Amygdala (tissue), 56 donors: ENCODE measurements at places on chromosomes 1 and 21.
A peak's percentile ranks its signal among the peaks of the same experiment; 100 is the strongest.

- no peak for DNase-seq
Observed at GRCh38 chr1:18093193-18093592, 14.4 kb upstream of the IGSF21 start.

DNA sequence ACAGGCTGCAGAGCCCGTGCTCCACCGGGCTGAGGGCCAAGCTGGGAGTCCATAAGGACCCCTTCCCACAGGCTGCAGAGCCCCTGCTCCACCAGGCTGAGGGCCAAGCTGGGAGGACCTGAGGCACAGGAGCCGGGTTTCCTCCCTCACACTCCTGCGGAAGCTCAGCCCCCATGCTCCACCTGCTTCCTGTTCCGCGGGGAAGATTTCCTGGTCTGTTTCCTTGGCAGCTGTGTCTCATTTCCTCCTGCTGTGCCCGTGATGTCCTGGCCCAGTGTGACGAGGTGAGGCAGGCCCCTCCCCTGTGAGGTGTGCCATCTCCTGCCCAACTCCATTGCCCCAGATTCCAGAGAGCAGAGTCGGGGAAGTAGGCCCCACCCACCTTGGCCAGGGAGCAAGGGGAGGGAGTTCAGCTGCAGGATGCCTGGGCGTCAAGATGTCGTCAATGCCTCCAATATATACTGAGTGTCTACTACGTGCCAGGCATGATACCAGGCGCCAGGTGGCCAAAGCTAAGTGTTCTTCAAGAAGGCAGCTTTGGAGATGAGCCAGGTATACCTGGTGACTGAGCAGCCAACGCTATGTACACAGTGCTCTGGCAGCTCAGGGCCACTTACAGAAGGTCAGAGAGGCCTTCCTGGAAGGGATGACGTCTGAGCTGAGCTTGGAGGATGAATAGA is 58.8 kb downstream of the NAV1 start:
- DNase-seq = no peak

GRCh38 chr1:182707122-182707521 is 22.7 kb upstream of the RGS8 start:
- peak; percentile 19 for DNase-seq

DNA sequence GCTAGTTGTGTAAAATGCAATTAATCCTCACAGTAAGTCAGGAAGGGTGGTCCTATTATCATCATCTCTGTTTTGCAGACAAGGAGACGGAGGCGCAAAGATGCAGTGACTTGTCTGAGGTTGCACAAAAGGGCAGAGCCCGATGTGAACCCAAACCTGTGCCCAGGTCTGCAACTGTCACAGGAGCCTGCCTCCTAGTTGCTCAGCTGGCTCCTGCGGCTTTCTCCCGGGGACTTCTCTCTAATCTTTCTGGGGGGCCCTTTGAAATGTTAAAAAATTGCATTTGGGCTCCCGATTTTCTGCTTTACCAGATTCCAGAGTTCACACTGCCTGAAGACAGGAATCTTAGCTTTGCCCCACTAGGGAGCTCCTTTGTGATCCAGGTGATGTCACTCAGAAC is 9.4 kb downstream of the CNR2 start:
- DNase-seq = no peak

DNA sequence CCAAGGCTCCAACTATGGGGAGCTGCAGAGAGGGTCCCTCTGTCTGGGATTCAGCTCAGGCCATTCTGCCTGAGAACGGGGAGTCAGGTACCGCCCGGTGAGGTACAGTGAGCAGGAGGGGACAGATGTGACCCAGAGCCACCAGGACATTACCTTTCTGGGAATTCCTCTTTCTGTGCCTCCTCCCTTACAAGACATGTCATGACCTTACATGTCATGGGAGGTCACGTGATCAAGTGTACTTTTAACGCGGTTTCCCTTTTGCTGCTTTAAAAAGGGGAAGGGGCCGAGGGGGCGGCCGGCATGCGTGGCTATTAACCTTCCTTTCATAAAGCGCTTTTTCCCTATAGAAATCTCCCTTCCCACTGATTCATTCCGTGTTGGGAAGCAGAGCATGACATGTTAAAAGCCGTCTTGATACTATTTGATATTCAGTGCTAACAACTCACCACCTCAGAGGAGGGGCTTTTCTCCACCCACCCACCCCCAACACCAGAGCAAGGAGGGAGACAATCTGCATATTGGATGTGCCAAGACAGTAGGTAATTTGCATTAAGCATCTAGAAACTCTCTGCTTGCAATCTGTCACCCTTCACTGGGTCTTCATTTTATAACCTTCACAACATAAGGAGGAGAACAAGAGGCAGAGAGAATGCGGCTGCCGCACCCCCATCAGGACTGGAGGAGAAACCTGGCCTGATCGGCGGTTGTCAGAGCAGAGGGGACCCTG is 113.6 kb upstream of the VAMP3 start:
- DNase-seq = no peak

GRCh38 chr1:67464746-67465145 is 34.5 kb upstream of the SERBP1 start:
- DNase-seq = no peak

DNA sequence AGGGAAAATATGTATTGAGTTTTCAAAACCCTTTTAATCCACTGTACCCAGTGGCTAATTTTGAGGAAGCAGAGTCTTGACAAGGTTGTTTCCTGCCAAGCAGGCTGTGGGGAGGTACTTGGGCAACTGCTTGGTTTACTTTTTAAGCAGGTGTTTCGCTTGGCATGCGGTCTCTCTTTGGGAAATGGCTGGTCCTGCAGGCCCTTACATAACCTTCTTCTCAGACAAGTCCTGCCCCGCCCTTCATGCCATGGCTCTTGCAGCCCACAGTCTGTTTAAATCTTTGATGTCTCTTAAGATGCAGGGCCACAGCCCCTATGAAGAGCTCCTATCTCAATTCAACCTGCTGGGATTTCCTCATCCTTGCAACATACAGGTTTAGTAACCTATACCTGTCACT is 36.0 kb upstream of the ABCD3 start:
- DNase-seq = no peak

DNA sequence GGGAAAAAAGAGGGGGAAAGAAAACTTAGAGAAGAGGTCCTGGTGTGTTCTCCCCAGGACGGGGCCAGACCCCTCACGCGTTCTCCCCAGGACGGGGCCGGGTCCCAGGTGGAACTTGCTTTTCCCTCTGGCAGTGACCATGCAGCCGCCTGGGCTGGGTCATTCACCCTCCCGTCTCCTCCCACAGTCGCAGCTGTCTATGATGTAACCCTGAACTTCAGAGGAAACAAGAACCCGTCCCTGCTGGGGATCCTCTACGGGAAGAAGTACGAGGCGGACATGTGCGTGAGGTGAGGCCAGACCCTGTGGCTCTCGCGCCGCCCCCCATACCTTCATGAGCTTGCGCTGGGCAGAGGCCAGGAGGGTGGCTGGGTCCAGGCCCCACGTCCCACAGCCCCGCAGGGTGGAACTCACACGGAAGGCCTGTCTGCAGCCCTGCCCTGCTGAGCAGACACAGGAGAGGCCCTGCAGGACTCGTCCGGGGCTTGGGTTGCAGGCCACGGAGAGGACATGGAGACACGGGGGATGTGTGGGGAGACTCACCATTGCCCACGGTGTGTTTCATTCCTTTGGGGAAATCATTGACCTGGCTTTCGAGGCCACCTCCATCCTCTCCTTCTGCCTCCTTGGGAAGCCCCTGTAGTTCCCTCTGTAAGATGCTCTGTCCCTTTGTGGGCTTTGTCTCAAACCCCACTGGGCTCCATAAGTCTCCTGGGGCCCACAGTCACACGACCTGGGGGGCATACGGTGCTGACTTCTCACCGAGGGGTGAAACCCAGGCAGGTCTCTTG is 40.7 kb upstream of the TRAPPC10 start:
- DNase-seq = no peak

DNA sequence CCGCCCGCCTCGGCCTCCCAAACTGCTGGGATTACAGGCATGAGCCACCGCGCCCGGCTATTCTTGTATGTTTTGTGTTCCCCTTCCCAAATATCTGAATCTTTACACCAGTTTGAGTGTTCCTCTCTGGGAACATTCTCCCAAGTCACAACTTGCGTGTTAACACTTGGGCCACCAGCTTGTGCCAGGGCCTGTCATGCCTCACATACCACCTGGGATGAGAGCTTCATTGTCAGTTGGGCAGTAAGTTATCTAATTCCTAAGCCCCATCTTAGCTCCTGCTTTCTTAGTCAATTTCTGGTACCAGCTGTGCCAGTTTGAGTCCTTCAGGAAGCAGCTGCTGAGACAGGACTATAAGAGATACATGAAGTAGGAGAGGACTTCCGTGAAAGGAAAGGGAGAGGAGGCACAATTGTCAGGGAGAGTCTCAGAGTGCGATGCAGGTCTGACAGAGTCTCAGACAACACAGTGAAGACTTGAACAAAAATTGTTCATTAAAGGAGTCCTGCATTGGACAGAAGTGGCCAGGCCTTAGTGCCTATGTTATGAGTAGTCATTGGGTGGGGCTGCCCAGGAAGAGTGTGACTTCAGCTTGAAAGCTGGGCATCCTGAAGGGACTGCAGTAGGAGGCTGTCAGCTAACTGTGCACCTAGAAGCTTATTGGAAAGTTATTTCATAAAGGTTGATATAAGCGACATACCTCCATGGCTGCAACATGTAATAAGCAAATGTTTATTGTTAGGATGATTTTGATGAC is 17.3 kb downstream of the ZFYVE9 start:
- no peak for DNase-seq

DNA sequence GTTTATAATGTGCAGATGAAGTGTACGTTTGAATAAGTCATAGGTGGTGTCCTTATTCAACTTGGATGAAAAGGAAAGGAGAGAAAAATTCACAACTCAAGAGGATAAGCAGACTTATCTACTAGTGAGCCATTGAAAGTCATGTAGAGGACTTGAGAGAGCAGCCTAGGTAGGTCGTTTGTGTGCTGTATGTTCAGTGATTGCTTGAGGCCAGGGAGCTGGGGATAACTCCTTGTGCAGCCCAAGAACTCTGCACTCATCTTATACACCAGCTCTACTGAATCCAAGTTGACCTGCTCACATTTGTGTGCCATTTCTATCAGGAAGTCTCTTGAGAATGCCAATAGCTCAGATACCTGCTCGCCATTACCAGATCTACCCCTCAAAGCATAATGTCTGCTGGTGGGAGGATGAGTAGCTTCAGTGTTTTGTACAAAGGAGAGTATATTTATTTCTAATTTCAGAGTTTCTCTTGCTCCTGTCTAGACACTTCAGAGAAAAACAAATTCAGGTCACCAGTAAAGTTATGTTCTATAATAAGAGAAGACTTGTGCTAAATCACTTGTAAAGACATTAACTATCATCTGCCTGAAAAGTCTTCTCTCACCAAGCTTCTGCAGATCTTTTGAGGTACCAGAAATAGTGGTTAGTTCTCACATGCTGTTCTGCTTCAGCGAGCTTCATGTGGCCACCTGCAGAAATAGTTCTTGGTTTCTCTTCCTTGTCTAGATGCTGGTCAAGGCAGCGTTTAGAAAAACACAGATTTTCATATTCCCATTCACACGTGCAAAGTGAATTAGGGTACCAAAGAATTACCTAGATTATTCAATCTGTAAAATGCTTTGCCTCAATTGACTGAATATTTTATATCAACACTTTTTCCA is 10.8 kb downstream of the S1PR1 start:
- no peak for DNase-seq

- DNase-seq = no peak
Observed at GRCh38 chr1:12460121-12460520, 157.9 kb downstream of the DHRS3 start.

- DNase-seq = no peak
Observed at GRCh38 chr21:34691390-34692032, 22.7 kb downstream of the CLIC6 start.

DNA sequence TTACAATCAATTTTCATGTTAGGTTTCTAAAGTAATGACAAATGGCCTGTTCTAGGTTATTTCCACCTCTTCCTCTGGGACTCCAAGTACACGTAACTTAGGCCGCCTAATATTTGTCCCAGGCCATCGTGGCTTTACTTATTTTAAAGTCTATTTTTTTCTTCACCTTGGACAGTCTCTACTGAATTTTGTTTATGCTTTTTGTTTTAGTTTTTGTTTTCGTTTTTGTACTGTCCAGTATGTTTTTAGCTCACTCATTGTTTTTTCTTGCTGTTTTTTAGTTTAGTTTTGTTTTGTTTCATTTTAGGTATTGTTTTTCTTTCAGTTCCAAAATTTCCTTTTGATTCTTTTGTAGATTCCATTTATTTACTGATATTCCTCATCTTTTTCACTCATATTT is 187.7 kb upstream of the RNPC3 start:
- no peak for DNase-seq

DNA sequence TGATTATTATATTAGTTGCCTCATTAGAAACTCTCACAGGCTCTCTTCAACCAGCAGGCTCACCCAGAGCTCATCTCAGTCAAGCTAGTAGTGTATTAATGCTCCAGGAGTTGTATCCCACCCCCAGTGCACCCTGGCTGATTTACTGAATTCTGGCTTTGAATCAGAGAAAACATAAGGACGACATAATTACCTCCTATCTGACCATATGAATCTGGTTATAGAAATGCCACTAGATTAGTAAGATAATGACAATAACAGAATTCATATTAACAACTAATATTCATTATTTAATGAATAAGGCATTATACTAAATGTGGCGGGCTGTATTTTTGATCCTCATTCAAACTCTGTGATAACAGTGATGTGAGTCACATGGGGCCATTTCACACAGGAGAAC is 1066.7 kb downstream of the TTLL7 start:
- no peak for DNase-seq

DNA sequence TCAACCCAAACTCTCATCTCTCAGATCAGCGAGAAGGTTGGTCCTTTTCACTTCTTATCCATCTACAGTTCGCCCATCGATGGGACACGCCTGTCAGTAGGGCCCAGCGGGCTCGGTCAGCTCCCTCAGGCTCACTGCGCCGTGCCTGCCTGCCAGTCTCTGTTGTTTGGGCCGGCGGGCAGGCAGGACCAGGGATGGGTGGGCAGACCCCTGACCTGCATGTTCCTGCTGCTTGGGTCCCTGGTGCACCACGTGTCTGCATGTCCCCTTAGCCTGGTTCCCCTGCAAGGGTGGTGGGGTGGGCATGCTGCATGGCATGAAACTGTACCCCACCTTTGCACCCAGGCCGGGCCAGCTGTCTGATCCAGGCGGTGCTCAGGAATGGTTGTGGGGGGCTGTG is 52.4 kb downstream of the PTPRF start:
- no peak for DNase-seq

DNA sequence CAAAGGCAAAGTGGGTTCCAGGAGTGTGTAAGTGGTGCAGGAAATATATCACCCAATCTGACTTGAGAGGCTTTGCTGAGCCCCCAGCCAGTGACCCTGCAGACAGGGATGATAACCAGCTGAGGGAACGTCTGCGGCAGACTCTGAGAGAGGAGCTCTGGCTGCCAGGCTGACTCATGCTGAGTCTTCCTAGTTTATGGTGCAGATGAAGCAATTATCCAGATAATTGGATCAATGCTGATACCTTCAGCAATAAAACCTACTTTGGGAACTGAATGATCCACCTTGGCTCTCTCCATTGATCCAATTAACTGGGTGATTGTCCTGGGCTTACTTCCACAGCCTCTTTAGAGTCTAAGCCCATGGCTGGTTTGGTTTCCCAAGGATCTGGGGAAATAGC is 7.3 kb downstream of the C8B start:
- no peak for DNase-seq

GRCh38 chr1:119209596-119210295 is 69.3 kb upstream of the WARS2 start:
- DNase-seq = no peak

- DNase-seq = no peak
Observed at GRCh38 chr1:2554621-2555387, 1.4 kb upstream of the TNFRSF14 start.
